ENCODE measurements at places on chromosomes 7 and 10.

DNA sequence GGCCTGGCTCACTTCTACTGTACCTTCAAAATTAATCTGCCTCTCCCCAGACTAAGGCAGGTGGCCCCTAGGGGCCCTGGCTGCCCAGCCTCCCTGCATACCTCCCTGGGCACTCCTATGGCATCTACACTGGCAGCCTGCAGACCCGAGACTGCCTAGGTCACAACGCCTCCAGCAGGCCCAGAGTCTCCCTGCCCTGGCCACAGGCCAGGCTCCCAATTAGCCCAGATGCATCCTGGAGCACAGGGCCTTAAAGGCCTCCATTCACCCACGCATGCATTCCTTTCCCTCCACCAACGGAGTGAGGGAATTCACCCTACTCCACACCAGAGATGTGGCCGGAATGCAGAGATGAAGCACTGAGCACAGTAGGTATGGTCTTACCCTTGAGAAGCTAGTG lies 1.9 kb downstream of the CHAT start:
- DNase-seq: no peak

DNA sequence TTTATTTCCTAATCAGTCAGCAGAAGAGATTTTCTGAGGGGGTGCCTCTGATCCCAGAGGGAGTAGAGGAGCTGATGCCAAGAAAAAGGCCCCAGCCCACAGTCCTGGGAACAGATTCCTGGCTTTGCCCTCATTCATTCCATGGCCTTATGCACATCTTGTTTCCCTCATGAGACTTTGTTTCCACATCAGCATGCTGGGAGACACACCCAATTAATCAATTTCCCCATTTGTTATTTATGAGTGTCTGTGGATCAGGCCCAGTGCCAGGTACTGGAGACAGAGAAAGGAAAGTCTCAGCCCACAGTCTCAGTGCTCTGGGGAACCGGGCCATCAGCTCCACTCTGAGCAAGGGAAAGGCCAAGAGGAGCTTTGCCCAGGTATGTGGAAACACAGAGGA lies 496.2 kb upstream of the ZMIZ1 start:
- no peak for DNase-seq

DNA sequence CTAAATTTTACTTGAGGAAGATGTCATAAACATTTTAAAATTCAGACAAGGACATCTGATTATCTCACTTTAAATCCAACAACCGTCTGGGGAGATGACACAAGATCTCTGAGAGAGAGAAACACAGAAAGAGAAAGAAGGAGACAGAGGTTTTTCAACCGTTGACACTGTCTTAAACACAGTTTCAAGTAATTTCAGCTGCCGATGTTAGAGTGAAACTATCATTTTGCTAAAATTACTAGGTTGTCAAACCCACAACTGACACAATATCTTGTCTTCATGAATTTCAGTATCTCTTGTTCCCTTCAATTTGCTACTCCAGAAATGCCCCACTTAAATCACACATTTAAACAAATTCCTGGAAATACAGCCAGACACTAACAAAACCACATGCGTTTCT lies 174.8 kb downstream of the RAPGEF5 start:
- no peak for DNase-seq

DNA sequence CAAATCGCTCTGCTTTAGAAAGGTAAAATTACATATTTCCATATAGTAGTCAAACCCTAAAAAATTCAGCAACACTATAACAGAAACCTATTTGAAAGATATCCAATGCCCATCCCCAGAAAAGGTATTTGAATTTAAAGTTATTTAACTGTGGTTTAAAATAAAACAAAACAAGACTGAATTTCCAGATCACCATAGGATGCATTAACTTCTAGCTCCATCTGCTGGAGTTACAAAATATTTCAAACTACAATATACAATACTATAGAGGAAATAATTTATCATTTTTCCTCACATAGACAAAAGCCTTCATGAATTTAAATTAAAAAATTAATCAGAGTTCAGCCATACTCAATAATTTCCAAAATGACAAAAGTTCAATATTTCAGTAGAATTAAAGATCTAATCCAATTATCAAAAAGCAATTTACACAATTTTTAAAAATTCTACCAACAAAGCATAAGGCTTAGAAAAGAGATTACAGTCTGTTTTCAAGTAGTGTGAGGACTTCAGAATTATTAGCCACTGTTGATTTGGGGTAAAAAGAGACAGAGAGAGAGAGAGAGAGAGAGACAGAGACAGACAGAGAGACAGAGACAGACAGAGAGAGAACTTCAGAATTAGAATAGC lies 75.9 kb downstream of the LMBR1 start:
- DNase-seq: no peak

- DNase-seq: no peak
Measured at GRCh38 chr7:70595755-70596597, 536.0 kb upstream of the GALNT17 start.

DNA sequence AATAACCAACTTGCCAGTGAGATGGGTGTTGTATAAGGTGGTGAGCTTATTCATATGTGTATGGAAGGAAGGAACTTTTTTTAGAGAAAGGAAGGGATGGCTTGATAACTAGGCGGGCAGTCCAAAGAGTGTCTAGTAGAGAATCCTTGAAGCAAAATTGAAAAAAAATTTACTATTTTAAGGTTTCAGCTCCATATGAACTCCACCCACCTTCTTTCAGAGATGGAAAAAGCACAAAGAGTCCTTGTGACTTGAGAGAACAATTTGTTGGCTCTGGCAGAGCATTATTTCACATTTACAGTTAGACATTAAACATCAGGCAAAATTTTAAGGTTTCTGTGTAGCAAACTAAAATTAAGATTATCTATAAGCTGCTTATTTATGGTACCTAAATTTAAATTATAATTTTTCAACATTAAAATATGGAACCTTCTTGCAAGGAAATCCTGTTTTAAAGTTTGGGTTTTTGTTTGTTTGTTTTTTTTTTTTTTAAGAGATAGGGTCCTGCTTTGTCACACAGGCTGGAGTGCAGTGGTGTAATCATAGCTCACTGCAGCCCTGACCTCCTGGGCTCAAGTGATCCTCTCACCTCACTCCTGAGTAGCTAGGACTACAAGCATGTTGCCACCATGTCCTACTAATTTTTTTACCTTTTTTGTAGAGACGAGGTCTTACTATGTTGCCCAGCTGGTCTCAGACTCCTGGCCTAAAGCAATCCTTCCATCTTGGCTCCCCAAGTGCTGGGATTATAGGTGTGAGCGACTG lies 12.2 kb downstream of the PTPN12 start:
- DNase-seq: no peak

DNA sequence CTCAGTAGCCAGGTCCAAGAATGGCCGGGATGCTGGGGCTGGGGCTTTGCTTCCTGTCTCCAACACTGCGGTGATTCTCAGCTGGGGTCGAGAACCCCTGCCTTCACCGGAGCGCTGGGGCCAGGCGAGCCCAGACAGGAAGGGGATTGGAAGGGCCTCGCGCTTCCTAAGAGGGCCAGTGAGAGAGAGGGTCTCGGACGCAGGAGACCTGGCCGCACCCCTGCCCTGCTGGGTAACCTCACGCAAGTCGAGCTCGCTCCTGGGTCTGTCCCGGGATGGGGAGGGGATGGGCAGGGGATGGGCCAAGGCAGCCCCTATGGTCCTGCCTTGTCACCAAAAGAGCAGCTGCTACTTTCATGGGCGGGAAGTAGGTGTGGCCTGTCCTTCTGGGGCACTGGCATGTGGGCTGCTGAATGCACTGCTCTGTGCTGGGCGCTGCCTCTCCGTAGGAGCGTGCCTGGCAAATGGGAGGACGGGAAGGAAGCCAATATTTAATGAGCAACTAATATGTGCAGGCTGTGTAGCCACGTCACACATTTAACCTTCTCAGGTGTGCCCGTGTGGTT lies 20.0 kb downstream of the KCNK18 start:
- peak; percentile 17 for DNase-seq

DNA sequence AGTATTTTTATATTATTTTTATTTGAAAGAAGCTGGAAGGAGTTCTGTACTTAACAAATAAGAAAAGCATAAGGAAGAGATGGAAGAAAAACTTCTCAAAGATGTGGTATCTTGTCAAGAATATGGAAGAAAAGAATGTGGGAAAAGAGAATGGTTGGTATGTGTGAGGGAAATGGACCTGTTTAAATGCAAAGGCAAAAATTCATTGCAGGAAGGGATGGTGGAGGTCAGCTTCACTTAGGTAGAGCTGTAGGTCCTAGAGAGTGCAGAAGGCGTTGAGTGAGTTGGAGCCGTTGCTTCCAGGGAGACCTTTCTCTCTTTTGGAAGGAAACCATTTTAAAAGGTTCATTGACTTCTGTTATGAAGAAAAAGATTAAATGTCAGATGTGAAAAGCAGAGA lies 107.3 kb downstream of the EXOC4 start:
- no peak for DNase-seq

- no peak for DNase-seq
Measured at GRCh38 chr7:100679129-100679926, 5.8 kb downstream of the GNB2 start.

All from CD4-positive, alpha-beta T cell treated with Interferon alpha-2 for 1 hour (primary cell).